Activated CD4-positive, alpha-beta memory T cell treated with anti-CD3 and anti-CD28 coated beads, Interleukin-2, amount 10 ng/mL, durations not matched to agents 7 days and 5 days (primary cell): ENCODE measurements at places on chromosomes 6 and 20. TPM values are rescaled to one million over a fixed set of nuclear protein-coding genes. Genes with fewer than 3 reads are reported as not detected.

Gene LYRM2
- total RNA-seq, result 34.4 TPM

Gene CLIC5
- total RNA-seq, result 8.4 TPM

Gene TOP1
- total RNA-seq, result 67.5 TPM

Gene NRSN1
- not detected for total RNA-seq

Gene ZNF311
- 0.65 TPM for total RNA-seq

Gene MRAP2
- not detected for total RNA-seq

Gene COL21A1
- not detected for total RNA-seq

Gene FGD2
- 4.7 TPM for total RNA-seq

Gene CFB
- 0.58 TPM for total RNA-seq

Gene CCN6
- total RNA-seq, result not detected

Gene FRMD1
- total RNA-seq, result not detected

Gene MCCD1
- total RNA-seq, result not detected

Gene ANKRD66
- total RNA-seq, result not detected

Gene GFOD1
- 3.0 TPM for total RNA-seq

Gene FAXC
- 0.38 TPM for total RNA-seq

Gene LGSN
- total RNA-seq, result 0.15 TPM

Gene CBLN4
- not detected for total RNA-seq

Gene C20orf202
- not detected for total RNA-seq

Gene OPRM1
- total RNA-seq, result not detected

Gene HCK
- total RNA-seq, result 0.35 TPM

Gene RMND1
- 22.6 TPM for total RNA-seq

Gene OLIG3
- total RNA-seq, result 0.45 TPM

Gene ZC2HC1B
- total RNA-seq, result not detected

Gene BANF2
- total RNA-seq, result not detected

Gene TRIM31
- not detected for total RNA-seq

Gene GRM4
- total RNA-seq, result not detected
